Activated CD4-positive, alpha-beta T cell treated with anti-CD3 and anti-CD28 coated beads, Interleukin-2, amount 50 U/mL, for 48 hours (primary cell): ENCODE measurements at places on chromosomes 5 and 9.

- DNase-seq = no peak
These were observed 13.6 kb upstream of the KIAA1958 start for GRCh38 chr9:112472996-112473395.

- DNase-seq = no peak
These were observed 31.1 kb downstream of the FBXW11 start for GRCh38 chr5:171975262-171975876.

GRCh38 chr5:31382051-31382878 lies 149.6 kb downstream of the DROSHA start:
- DNase-seq = no peak

- peak; percentile 85 for DNase-seq
These were observed 12.2 kb upstream of the OR13J1 start for GRCh38 chr9:35882263-35882848.

GRCh38 chr9:131697908-131698617 lies 41.8 kb downstream of the RAPGEF1 start:
- DNase-seq = no peak

- DNase-seq = no peak
These were observed 132.3 kb downstream of the SUSD1 start for GRCh38 chr9:112042769-112043168.

DNA sequence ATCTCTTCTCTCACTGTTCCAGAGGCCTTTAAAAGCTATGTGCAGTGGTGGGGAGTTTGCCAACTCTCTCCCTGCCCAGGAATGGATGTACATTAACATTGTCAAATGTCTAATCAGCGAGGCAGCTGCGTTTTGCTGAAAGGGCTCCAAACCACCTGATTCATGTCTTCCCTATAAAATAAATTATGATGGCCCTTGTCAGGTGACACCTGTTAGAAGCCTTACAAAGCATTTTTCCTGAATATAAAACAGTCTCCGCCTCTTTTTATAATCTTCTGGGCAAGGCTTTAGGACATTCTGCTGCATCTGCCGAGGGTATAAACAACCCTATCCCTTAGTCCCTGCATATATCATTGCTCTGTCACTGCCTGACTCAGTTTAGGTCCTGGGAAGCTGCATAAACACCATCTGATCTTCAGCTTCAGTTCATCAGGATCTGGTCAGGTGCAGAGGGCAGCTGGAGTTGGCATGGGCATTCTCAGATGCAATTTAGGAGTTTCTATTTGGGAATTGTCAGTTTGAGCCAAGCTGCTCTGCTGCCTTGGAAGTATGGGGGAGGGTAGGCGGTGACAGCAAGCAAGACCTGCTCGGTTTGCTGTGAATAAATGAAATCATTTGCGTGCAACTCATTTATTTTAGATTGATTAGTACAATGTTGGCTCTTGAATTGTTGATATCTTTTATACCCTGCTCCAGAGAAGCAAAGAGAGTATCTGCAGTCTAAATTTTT lies 103.5 kb downstream of the ACER2 start:
- no peak for DNase-seq

DNA sequence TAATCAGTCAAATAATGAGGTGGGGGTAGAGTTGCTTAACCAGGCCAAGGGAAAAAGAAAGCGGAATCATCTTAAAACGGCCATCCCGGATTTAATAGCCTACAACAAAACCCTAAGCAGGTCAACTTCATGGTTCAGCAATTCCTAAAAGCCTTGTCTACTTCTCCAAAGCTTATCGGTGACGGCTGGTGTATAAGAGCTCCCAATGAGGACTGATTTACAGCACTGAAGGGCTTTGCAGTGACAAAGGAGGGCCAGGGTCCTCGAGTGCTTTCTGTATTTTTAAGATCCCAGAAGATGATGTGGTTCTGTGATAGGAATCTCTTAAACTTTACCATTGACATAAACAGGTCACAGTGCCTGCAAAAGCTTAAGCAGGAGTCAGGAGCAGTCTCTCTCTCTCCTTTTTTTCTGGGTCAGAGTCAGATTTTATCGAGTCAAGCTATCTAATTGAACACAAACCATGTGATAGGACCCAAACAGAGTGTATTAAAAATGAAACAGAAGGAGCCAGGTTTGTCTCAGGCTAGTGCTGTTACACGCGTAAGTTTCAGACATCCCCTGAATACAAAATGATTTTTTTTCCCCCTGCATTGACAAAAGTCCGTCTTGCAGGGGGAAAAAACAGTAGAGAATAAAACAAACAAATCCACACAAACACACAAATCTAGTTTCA lies 663.6 kb upstream of the ZNF608 start:
- DNase-seq = no peak

- no peak for DNase-seq
These were observed 86.0 kb downstream of the GCNT4 start for GRCh38 chr5:74966141-74967026.

DNA sequence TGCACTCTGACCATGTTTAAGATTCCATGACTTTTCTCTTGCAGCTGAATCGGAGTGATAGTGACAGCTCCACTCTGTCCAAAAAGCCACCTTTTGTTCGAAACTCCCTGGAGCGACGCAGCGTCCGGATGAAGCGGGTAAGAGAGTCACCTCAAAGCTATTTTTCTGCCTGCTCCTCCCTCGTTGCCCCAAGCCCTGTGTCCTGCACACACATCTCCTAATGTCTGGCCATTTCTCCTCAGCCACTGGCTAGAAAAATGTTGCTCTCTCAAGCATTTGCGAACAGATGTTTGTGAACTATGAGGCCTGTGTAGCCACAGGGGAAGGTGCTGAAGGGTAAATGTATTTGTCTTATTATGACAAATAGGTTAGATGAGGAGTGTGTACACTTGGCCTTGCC lies 25.7 kb upstream of the RARS1 start:
- DNase-seq = no peak

GRCh38 chr9:100640447-100641050 lies 62.7 kb downstream of the CAVIN4 start:
- DNase-seq = no peak

DNA sequence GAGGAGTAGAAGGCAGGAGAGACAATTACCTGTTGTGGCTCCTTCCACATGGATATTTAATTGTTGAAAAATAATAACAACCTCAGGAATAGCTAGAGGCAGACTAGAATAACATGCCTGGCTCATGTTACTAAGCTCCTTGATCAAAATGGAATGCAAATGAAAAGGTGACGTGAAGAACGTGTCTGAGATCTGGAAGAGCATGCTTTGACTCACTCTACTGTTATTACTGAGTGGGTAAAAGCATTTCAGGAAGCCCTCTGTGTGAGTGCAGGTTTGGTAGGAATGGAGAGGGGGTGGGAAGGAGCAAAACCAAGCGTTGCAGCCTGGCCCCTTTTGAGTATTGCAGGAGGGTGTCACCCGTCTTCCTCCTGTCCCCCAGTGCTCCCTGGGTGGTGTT lies 84.8 kb downstream of the EQTN start:
- no peak for DNase-seq

DNA sequence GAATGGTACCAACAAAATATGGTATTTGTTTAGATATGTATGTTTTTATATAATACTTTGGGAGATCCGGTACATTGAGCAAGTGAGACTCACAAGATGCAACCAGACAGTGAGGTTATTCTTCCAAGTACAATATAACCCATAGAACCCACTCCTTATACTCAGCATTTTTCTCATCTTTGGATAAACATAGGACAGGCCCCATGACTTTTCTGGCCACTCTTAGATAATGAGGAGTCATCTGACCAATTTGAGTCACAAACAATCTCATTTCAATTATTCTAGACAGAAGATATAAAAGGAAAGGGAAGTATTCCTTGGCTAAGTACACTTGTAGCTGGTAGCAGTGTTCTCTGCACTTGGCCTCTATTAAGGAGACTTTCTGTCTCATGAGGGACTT lies 150.2 kb downstream of the SGCD start:
- no peak for DNase-seq

- DNase-seq = no peak
These were observed 13.9 kb upstream of the BASP1 start for GRCh38 chr5:17203329-17204132.

GRCh38 chr5:172713113-172713808 lies 57.7 kb downstream of the DUSP1 start:
- DNase-seq = peak; percentile 78

- no peak for DNase-seq
These were observed 62.0 kb downstream of the ENC1 start for GRCh38 chr5:74578356-74579044.

DNA sequence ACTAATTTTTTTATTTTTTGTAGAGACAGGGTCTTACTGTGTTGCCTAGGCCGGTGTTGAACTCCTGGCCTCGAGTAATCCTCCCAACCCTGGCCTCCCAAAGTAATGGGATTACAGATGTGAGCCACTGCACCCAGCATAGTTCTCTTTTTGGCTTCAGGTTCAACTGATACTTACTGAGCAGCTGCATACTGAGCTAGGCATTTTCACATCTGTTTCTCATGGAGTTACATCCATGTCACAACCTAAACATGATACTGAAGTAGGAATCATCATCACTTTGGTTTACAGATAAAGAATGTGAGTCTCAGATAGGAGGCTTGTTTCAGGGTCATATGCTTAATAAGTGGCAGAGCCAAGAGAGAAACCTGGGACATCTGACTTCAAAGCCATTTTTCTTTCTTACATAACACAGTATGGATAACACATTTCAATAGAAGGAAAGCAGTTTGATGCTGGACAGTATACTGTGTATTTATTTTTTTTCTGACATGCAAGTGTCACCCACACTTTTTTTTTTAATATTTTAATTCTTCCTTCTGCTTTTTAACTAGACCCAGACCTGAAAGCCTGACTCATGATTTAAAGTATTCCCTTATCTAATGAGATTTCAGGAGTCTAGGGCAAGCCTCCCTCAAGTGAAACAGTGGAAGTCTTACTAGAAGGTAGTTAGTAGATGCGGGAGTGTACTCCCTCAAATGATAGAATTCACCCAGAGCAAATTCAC lies 90.8 kb downstream of the HACD4 start:
- DNase-seq = no peak

- no peak for DNase-seq
These were observed 51.7 kb downstream of the SH3GL2 start for GRCh38 chr9:17630531-17630949.

DNA sequence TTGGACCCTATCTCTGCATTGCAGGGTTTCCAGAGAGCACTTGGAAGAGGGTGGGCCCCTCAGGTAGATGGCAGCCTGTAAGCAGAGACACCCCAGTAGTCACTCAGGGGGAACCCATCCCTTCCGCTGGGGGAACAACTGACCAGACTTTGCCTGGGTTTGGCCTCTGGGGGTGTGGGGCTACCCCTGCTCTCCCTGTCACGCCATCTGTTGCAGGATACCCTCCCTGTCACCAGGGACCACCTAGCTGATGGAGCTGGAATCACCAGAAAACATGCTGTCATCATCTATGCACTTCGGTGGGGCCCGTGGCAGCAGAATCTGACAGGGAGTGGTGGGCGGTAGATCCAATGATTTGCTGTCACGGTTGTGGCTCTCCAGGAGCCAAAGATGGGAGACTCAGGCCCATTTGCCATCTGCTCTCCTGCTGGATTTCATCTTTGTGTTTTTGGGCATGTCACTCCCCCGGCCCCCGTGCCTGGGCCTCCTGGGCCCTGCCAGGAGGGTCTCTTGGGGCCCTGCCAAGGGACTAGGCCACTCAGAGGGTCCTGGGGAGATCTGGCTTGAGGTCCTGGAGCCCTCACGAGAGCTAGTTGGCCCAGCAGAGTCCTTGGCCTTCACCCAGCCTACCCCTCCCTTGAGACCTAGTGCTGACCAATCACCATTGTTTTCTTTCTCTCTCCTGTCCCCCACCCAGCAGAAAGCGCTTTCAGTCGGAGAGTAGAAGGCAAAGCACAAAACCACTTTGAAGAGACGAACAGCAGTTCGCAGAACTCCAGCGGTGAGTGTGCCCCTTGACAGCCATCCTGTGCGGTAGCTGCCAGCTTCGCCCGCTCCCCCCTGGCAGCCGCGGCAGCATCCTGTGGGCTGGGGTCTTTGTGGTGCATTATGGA lies 45.9 kb downstream of the AMBP start:
- DNase-seq = no peak

GRCh38 chr5:74833537-74834266 lies 32.5 kb downstream of the FAM169A start:
- DNase-seq = no peak

GRCh38 chr5:5039918-5040317 lies 100.2 kb upstream of the ADAMTS16 start:
- no peak for DNase-seq

DNA sequence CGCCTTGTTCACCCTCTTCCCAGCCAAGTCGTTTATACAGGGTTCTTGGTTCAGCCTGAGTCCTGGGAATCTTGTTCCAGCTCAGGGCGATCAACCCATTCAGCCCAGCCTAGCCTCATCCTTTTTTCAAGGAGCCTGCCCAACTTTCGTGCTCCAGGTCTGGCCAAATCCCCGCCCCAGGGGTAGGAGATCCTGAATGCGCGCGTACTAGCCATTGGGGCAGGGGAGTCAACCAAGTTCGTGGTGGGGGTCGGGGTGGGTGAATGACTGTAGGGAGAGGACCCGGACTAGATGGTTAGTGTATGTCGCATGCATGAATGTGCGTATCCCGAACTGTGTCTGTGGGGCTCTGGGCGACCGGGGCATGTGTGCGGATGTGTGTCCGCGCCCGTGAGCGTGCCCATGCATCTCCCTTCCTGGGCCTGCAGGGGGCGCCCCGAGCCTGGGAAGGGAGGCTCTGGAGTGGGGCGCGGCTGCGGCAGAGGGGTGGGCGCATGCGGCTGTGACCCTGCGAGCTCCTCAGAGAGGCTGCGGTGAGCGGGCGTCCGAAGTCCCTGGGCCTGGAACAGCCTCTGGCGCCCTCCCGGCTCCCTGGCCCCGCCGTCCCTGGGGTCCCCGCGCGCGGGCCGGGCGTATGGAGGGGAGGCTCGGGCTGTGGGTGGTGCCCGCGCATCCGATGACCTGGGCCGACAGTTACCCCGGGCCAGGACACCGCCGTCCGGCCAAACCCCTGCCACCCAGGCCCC lies 8.7 kb downstream of the CCL21 start:
- peak; percentile 84 for DNase-seq

DNA sequence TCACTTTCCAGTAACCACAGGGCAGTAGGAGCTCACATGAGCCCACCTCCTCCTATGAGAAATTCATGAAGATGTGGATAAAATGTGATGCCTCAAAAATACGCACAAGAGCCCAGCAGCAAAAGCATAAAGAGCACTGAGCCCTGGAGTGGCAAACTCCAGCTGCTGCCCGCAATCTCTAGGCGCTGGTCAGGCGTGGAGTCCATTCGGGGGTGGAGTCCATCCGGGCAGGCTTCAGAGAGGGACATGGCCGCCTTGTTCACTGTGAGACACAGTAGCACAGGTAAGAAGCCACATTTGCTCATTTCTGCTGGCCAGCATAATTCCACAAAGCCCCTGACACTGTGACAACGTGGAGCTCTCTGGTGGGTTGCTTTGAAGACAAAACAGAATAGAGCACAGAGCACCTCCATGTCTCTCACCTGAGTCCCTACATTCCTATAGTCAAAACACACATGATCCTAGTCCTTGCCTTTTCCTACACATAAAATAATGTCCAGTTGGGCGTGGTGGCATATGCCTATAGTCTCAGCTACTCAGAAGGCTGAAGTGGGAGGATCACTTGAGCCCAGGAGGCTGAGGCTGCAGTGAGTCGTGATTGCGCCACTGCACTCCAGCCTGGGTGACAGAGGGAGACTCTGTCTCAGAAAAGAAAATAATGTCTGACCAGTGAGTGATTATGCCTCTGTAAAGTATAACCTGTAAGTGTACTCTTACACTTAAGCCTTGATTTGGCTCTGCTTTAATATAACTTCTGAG lies 365.2 kb downstream of the GADD45G start:
- no peak for DNase-seq
